ENCODE measurements at places on chromosomes 6 and 20. TPM values are rescaled to one million over a fixed set of nuclear protein-coding genes. Genes with fewer than 3 reads are reported as not detected.

The ULBP3 gene
- 13.0 TPM for polyA plus RNA-seq

- DNase-seq: no peak
Observed at GRCh38 chr20:20621195-20621594, 91.2 kb downstream of the RALGAPA2 start.

The PKIB gene
- polyA plus RNA-seq: 1.7 TPM

- DNase-seq: peak; percentile 1
Observed at GRCh38 chr6:83273596-83273995, 80.4 kb downstream of the RWDD2A start.
